ENCODE measurements at places on chromosomes 4 and X.

GRCh38 chr4:140252141-140252741 lies 98.3 kb upstream of the MAML3 start:
- no peak for DNase-seq

DNA sequence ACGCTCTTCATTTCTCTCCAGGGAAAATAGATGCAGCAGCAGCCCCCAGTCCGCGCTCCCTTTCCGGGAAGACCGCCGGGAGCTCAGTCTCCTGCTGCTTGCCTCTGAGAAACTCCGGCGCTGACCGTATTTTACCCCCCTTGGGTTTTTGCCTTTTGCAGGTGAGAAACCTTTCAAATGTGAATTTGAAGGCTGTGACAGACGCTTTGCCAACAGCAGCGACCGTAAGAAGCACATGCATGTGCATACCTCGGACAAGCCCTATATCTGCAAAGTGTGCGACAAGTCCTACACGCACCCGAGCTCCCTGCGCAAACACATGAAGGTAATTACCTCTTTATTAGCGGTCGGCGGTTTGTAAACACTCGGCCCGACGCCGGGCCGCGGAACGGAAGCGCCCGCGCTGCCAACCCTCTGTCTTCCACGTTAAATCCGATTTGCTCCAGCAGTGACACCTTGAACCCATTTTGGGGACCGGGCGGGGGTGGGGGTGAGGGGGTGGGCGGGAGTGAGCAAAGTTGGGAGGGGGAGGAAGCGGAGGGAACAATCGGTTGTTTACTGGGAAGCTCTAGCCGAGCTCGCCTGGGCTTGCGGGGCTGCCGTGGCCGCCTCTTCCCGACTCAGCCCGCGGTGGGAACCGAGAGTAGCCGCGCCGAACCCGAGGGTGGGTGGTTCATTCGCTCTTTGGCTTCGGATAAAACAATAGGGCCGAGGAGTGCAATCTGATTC lies 3.0 kb downstream of the ZIC3 start:
- DNase-seq, result no peak

GRCh38 chrX:27751976-27752375 lies 55.8 kb upstream of the MAGEB10 start:
- DNase-seq, result no peak

DNA sequence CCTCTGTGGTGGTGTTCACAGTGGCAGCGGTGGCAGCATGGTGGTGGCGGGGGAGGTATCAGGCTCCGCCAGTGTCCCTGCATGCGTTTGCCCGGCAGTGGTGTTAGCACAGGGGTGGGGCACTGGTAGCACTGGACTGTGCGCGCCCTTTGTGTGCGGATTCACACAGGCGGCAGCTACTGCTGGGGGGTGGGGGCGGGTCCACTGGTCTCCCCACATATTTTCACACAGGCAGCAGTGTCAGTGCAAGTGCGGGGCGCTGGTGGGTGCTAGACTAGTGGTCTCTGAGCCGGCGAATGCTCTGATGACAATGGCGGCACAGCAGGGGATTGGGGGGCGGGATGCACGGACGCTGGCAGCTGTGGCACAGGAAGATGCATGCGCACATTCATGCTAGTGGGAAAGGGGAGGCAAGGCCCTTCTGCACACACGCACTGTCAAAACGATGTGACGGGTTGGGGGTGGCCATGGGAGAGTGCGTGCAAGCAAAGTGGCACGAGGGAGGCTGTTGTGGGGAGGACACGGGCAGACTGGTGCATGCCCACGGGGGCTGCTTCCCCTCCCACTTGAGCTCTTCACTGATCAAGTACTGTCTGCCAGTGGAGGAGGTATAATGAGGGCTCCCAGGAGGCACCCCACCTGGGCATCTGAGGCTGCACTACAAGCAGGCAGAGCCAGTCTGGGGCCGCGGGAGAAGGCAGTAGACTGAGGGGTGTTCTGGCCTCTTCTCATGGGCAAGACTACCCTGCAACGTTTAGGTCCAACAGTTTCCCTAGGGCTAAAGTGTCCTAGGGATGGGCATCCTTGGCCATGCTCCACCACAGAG lies 53.0 kb downstream of the POF1B start:
- peak; percentile 0 for DNase-seq

DNA sequence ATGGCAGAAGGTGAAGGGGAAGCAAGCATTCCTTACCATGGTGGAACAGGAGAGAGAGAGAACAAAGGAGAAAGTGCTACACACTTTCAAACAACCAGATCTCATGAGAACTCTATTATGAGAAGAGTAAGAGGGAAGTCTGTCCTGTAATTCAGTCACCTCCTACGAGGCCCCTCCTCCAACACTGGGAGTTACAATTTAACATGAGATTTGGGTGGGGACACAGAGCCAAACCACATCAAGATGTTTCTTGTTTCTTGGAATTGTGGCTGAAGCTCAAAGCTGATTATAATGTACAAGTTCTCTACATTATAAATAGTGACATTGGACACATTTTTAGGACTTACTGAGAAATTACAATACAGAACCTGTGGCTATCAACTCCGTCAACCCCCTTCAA lies 29.5 kb upstream of the TAPT1 start:
- DNase-seq, result no peak

GRCh38 chr4:52659001-52659721 lies at the start of gene USP46:
Gene USP46 (minus strand): TSS chr4:52659301. CDS start chr4:52659150, 151 bp downstream.
- DNase-seq, result peak; percentile 8

- DNase-seq, result no peak
These were observed 18.0 kb upstream of the TMEM131L start for GRCh38 chr4:153448003-153448731.

GRCh38 chr4:34157547-34157946 lies 2086.8 kb downstream of the ARAP2 start:
- no peak for DNase-seq

Data from esophagus squamous epithelium (tissue), 5 donors.